Ureter (tissue), 1 donor: ENCODE measurements at places on chromosomes 3 and 15. TPM values are rescaled to one million over a fixed set of nuclear protein-coding genes. Genes with fewer than 3 reads are reported as not detected.

- no peak for DNase-seq
Measured at GRCh38 chr3:190718097-190718496, 144.4 kb downstream of the GMNC start.

DNA sequence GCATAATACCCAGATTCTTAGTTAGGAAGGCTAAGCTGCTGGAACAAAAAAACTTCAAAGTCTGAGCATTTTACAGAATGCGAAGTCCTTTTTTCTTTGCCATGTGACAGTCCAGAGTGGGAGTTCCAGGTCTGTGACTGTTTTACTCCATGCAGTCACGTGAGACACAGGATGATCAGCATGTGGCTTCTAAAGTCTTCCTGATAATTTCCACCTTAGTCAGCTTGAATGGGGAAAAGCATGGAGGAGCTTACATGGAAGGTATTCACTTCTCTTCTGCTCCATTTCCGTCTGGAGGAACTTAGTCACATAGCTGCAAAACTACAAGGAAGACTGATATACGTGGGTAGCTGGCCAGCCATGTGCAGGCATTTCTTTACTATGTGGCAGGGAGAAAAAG lies 1.7 kb downstream of the SNTN start:
- DNase-seq: no peak

- no peak for DNase-seq
Measured at GRCh38 chr3:34183611-34184340, 385.3 kb downstream of the PDCD6IP start.

- DNase-seq: peak; percentile 68
Measured at GRCh38 chr15:40466426-40467260, 4.1 kb upstream of the CHST14 start.

- no peak for DNase-seq
Measured at GRCh38 chr3:121594850-121595249, 1.7 kb downstream of the FBXO40 start.

The ANKRD34C gene
- not detected for total RNA-seq

The LRRIQ4 gene
- not detected for total RNA-seq
